Aorta (tissue), 5 donors: ENCODE measurements at places on chromosomes 1 and 21.
A peak's percentile ranks its signal among the peaks of the same experiment; 100 is the strongest.

DNA sequence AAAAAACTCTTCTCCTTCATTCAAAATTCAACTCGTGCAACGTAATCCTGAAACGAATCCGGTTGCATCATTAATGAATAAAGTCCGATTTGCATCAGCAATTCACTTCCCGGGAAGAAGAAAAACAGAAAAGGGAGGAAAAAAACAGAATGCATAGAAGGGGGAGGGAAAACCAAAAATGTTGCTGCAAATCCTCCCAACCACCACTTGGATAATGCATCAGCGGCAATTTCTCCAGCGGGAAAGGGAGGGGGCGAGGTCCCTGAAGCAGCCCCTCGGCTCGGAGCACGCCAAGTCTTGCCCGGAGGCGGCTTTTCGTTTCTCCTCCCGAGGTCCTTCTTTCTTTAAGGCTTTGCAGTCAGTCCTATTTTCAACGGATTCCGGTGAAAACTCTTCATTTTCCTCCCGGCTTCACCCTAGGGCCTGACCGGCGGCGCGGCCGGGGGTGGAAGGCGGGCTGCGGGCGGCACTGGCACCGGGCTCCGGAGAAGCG, 723 bp downstream of the CDC42BPA start:
- DNase-seq: peak; percentile 78

GRCh38 chr1:113073479-113073950, 517 bp downstream of the LRIG2 start:
- DNase-seq: peak; percentile 84

GRCh38 chr1:19557609-19558051, 72.3 kb upstream of the CAPZB start:
- DNase-seq: no peak

GRCh38 chr1:153652805-153653500, 5.5 kb upstream of the SNAPIN start:
- DNase-seq: peak; percentile 69

DNA sequence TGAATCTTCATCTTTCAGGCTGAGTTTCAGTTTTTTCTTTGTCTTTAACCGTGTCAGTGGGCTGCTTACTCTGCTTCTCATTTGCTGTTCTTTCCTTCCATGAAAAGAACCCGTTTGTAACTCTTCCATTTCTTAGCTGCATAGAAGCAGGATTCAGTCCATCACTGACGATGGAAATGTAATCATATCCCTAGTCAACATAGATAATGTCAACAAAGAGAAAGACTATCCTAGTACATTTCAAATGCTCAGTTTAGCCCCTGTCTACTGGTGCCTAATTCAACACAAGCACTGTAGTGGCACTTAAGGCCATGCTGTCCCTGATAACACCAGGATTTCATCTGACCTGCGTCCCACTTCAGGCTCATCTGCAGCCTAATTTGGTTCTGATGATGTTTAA, 376 bp downstream of the GBP1 start:
- DNase-seq: no peak

GRCh38 chr1:116433275-116434257, 60.5 kb downstream of the ATP1A1 start:
- DNase-seq: no peak

GRCh38 chr1:7259955-7260354, 474.7 kb downstream of the CAMTA1 start:
- DNase-seq: no peak

DNA sequence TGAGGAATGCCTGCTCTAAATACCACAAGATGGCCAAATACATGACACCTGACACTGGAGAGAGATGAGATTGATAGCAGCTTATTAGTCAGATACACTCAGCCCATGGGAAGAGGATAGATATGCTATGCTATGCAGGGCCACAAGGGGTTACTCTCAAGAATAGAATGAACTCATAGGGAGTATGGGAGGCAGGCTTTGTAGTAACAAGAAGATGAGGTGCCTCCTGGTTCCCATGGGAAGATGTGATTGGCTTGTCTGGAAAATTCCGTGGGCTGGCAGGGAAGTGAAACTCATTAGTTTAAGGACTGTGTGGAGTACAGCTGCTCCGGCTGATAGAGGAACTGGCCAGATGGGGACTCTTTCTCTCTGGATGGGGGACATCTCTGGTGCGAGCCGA, 16.5 kb downstream of the CCDC30 start:
- no peak for DNase-seq

GRCh38 chr1:172662464-172663109, 3.7 kb downstream of the FASLG start:
- no peak for DNase-seq

GRCh38 chr1:163774401-163774945, 452.7 kb downstream of the NUF2 start:
- DNase-seq: no peak

DNA sequence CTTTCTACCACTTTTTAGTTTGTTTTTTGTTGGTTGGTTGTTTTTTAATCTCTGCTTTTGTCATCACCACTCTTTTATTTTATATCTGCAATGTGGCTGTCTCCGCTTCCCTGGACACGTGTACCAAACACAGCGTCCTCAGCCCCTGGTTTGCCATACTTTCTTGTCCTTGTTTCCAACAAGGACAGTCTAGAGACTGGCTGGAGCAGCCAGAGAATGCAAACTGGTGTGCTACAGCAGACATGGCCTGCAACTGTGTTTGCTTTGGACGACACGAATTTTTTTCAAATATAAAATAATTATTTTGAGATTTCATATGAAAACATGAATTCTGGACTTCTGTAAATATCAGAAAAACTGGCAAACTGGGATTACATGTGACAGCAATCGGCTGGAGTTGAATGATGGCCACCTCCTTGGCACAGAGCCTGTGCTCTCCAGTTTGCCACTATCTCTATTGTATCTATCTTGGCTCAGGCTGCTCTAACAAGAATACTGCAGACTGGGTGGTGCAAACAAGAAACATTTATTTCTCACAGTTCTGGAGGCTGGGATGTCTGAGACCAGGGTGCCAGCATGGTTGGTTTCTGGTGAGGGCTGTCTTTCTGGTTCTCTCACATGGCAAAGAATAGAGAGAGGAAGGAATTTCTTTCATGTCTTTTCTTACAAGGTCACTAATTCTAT, 34.6 kb upstream of the POU2F1 start:
- DNase-seq: no peak

GRCh38 chr1:2160451-2161300, 33.9 kb downstream of the FAAP20 start:
- DNase-seq: no peak

DNA sequence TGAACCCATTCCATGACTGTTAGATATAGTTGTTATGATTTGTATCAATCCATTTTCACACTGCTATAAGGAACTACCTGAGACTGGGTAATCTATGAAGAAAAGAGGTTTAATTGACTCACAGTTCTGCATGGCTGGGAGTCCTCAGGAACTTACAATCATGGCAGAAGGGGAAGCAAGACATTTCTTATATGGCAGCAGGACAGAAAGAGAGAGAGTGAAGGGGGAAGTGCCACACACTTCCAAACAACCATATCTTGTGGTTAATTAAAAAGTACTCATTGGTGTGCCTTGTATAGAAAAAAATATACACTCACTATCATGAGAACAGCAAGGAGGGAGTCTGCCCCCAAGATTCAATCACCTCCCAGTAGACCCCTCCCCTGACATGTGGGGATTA, 137.6 kb upstream of the NBPF11 start:
- DNase-seq: no peak

DNA sequence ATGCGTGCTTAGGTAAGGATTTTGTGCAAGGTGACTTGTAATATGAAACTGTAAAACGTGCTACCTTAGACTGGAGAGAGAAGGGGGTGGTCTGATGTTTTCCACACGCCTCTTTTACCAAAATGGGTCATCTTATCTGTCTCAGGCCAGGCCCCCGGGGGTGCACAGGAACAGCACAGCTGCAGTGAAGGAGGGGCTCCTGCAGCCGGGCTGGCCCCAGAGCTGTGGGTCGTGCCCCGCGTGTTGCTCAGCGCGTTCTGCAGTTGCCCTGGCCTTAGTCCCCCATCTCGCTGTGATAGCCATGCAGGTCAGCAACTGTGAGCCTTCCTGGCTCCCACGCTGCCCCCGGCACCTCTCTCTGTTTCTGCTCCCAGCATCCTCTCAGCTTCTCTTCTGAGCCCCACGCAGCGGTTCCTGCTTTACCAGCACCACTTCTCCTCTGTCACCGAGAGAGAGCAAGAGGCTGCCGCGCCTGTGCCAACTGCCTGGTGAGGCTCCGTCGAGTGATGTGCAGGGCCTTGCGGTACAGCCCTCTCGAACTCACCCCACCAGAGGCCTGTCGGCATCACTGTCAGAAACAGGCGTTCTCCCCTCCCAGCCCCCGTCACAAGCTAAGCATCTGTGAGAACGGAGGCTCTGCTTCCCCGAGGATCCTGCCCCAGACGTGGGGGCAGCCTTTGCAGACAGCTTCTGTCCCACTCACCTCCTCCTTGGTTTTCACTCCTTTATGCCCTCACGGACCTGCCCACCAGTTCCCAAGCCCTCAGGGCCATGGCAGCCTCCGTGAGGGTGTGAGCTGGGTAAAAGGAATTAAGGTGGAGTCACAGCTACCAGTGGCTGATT, 73.3 kb downstream of the ADARB1 start:
- DNase-seq: peak; percentile 36

DNA sequence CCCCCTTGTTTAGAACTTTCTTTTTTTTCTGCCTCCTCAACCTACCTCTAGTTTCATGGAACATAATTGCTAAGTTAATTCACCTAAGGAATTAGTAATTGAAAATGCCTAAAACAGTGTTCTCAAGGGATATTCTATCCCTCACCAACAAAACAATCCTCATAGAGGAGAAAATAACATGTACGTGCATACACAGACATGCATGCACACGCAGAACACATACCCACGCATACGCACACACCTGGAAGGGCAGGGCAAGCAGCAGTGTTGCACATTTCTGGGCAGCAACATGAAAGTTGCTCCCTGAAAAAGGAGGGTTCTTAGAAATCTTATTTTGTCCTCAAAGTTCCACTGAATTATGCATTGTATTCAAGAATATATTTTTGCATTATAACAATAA, 76.6 kb downstream of the HHAT start:
- DNase-seq: no peak

DNA sequence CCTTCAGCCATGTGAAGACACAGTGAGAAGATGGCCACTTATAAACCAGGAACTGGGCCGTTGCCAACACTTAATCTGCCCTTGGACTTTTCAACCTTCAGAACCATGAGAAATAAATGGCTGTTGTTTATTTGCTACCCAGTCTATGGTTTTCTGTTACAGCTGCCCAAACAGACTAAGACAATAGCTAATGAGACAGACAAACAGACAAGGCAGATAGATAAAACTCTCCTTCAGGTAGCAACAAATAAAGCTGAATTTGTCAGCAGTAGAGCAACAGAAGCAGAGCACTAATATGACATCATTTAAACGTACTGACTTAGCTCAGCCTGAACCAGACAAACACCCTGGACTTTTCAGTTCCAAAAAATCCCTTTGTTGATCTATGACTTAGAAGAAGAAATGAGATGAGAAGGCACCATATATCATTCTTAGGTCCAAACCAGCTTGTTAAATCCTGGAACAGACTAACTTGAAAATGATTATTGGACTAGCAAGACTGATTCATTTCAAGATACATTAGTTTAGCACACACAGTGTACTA, 27.0 kb downstream of the ZZZ3 start:
- DNase-seq: no peak

- no peak for DNase-seq
Measured at GRCh38 chr1:92820551-92820950, 11.3 kb upstream of the RPL5 start.

GRCh38 chr1:241611063-241611462, 29.1 kb downstream of the CHML start:
- no peak for DNase-seq

DNA sequence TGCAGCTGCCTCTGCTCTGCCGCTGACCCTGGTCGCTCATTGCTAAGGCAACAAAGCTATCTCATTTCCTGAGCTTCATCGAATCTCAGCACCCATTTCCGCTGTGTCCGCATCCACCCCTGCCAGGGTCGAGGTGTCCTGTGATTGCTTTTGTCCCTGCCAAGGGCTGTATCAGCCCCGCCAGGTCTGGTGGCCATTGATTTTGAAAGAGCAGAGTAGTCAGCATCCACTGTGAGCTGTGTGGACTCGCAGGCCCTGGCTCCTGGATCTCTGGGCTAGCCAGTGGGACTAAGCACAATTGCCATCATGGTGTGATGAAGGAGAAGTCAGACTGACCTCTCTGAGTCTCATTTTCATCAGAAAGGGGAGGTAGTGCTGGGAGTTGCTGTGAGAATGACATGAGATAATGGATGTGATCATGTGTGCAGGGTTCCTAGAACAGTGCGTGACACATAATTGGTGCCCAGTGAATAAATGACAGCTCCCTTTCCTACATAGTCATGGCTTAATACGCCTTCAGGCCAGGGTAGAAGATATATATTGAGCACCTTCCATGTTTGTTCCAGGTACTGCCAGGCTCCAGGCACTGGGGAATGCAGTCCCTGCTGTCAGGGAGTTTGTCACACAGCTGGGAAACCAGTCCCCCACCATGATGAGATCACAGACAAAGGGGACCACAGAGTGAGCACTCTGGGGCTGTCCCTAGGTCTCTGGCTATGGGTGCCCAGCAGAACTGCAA, 32.1 kb downstream of the NAV1 start:
- no peak for DNase-seq

- no peak for DNase-seq
Measured at GRCh38 chr1:226407199-226407496, 745 bp downstream of the PARP1 start.

GRCh38 chr21:19018529-19018928, 614.9 kb upstream of the TMPRSS15 start:
- DNase-seq: no peak

GRCh38 chr21:44933199-44933917, 6.5 kb upstream of the SLX9 start:
- DNase-seq: peak; percentile 71

- no peak for DNase-seq
Measured at GRCh38 chr1:17207966-17208418, 3.1 kb downstream of the PADI1 start.

GRCh38 chr1:149925751-149926150, 1.9 kb downstream of the SF3B4 start:
- no peak for DNase-seq

DNA sequence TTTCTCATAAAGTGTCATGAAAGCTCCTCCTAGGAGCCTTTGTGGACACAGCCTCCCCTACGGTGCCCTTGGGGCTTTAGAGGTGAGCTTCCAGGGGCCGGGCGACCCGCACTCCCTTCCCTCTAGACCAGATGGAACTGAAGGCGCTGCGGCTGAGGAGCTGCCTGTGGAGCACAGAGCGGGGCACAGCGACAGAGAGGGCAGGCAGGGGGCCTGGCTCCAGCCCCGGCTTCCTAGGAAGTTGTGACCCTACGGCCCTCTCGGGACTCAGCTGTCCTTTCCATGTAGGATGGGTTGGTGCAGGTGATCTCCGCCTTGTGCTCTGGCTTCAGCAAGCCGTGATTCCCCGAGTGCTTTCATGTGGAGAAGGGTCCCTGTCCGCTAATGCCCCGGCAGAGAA, 23.6 kb upstream of the NEK2 start:
- no peak for DNase-seq

DNA sequence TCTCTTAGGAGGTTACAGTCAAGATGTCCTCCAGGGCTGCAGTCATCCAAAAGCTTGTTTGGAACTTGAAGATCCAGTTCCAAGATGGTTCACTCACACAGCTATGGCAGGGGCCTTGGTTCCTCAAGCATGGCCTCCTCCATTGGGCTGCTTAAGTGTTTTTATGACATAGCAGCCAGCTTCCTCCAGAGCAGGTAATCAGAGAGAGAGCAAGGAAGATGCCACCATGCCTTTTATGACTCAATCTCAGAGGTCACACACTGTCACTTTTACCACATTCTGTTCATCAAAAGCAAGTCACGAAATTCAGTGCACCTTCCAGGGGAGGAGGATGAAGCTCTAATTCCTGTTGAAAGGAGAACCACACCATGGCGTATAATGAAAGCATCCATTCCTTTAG, 17.1 kb downstream of the ELAPOR1 start:
- no peak for DNase-seq

- no peak for DNase-seq
Measured at GRCh38 chr1:83692524-83693381, 306.2 kb downstream of the TTLL7 start.
